ENCODE measurements at places on chromosomes 5 and 9.

DNA sequence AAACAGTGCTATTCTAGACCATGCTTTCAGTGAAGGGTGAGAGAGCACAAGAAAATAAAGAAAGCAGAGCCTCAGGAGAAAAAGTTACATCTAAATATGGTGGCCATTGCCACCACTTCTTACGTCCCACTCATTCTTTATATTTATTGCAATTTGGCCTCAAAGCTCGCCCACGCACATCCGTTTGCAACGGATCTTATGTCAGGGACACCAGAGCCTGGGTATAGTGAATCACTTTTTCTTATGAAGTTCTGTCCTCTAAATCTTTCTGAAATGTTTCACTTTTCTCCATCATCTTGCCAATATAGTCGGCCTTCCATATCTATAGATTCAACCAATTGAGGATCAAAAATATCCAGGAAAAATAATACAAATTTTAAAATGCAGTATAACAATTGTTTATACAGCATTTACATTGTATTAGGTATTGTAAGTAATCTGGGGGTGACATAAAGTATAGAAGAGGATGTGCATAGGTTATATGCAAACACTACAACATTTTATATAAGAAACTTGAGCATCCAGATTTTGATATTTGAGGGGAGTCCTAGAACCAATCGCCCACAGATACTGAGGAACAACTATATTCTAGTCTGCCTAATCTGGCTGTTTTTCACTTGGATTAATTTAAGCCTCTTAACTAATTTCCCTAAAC, 35.2 kb downstream of the GOLPH3 start:
- DNase-seq, result no peak

- DNase-seq, result no peak
Observed at GRCh38 chr5:151238303-151238741, 14.4 kb upstream of the CCDC69 start.

GRCh38 chr9:97502222-97502983, 937 bp downstream of the TMOD1 start:
- DNase-seq, result no peak

GRCh38 chr9:70073193-70073592, 29.5 kb downstream of the MAMDC2 start:
- DNase-seq, result no peak

DNA sequence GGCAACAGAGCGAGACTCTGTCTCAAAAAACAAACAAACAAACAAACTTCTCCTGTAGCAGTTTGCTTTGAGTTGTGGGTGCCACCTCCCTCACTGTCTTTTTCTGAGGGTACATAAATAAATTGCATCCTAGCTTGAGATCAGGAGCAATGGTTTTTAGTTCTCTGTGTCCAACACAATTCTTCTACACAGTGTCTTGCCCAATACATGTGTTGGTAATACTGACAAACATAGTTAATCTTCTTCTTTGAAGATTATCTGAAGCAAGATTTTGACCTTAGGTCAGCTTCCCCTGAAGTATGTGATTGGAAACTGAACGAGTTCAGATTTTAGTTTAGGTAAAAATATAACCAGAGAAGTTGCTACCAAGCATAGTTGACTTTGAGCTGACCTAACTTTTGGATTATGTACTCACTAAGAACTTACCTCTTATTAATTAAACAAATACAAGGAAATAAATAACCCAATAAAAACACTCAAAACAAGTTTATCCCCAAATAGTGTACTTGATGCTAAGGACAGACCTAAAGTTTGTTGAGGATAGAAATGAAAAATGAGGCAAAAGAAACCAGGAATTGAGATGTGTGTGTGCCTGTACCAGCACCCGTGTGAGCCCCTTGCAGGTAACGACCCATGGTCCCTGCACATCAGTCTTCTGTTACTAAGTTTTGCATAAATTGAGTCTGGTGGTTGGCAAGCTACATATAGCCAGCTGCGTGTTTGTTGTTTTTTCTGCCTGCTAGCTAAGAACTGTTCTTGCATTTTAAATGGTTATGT, 16.2 kb downstream of the TJP2 start:
- no peak for DNase-seq

- DNase-seq, result no peak
Observed at GRCh38 chr5:74949976-74950375, 83.8 kb upstream of the FAM169A start.

- DNase-seq, result no peak
Observed at GRCh38 chr5:9533562-9534364, 12.1 kb downstream of the SEMA5A start.

GRCh38 chr9:36141288-36141687, 4.8 kb downstream of the GLIPR2 start:
- no peak for DNase-seq

DNA sequence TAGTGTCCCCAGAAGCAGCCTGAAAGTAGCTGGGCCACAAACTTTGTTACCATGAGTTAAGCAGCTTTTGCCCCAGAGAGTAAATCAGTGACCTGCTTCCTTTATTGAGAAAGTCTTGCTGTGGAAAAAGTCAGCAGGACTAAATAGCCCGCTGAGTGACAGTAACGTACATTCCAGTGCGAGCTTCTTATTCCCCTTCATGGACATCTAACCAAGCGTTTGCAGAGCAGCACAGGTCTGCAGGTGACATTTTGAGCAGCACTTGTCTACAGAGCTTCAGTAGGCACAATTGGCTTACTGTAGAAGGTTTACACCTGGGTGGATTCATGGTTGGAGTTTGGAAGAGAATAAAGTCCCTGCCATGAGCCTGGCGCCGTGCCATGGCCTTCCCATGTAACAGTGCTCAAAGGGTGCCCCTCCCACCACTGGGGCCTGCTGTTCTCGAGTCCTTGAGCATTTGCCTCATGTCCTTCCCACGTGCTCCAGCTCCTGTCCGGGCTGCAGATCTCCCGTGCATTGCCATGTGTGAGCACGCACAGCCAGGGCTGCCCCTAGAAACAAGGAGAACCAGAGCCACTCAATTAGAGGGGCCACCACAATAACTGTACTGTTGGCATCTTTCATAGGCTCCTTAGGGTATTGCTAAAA, 41.3 kb upstream of the GRHPR start:
- no peak for DNase-seq

DNA sequence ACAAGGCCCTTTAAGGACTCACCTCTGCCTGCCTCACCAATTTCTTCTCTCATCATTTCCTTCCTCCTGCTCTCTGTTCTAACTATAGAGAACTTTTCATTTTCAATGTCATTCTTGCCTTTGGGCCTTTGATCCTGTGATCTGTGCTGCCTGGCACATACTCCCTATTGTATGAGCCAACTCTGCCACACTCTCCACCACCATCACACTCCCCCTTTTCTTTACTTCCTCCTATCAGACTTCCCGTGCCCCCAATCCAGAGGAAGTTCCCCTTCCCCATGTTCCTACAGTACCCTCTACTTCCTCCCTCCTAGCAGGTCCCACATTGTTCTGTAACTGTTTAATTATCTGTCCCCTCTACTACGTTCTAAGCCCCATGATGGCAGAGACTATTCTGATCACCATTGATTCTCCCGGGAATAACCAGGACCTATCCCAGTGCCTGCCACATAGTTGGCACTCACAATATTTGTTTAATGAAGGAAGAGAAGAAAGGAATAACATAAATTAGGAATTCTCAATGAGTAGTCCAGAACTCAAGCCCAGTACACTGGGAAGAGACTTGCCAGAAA, 27.5 kb downstream of the ADAM19 start:
- no peak for DNase-seq

GRCh38 chr5:143453720-143454119, 50.2 kb upstream of the NR3C1 start:
- DNase-seq, result no peak

DNA sequence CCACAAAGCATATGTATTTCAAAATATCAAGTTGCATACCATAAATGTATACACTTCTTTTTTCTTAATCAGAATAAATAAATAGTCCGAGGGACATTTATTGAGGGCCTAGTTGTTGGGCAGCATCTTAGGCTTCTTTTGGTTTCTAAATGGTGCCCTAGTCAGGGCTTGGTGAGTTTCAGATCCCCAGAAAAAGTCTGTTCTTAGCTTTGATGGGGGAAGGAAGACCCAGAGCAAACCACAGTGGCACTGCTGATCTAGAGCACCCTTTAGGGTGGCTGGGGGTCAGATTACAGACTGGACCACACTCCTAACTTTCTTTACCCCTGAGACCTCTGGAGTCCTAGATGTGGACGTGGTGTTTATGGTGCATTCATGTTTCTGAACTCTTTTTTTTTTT, 97.8 kb downstream of the C9orf152 start:
- no peak for DNase-seq

- DNase-seq, result no peak
Observed at GRCh38 chr5:140548300-140548688, 832 bp downstream of the EIF4EBP3 start.

DNA sequence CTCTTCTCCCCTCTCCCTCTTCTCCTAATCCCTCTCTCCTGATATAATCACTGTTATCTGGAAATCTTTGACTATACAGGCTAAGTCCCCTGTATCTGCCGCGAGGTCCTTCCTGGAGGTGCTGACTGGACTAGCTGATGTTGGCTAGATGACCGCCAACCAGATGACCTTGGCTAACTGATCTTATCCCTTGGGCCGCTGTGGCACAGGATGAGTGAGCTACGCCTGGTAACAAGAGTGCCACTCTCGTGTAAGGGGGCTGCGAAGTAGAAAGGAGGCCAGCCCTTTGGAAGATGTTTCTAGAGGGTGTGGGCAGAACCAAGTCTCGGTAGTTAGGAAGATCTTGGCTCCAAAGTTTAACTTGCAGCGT, 345 bp upstream of the PRRC1 start:
- no peak for DNase-seq

DNA sequence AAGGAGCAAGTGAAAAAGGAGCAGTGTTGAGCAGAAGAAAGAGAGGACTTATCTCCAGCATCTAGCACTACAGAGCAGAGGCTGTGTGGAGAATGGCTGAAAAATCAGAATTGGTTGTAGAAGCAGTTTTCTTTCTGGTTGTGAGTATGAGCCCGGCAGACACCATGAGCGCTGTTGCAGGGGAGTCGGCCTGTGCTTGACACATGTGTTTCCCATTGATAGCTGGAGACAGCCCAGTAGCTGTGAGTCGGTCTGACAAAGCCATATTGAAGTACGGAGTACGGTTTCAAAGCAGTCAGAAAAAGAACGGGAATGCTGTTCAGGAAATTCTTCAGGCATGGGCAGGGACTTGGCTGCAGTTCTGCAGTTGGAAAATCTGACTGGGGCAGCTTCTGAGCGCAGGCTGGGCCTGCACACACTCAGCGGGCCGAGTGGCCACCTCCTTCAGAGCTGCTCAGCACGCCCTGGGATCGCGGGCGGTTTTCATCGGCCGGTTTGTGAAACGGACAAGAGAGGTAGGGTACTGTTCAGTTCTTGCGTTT, at the start of gene SGCD:
Gene SGCD (plus strand): TSS at position 447 of the 542 bp plus-strand sequence.
- no peak for DNase-seq

DNA sequence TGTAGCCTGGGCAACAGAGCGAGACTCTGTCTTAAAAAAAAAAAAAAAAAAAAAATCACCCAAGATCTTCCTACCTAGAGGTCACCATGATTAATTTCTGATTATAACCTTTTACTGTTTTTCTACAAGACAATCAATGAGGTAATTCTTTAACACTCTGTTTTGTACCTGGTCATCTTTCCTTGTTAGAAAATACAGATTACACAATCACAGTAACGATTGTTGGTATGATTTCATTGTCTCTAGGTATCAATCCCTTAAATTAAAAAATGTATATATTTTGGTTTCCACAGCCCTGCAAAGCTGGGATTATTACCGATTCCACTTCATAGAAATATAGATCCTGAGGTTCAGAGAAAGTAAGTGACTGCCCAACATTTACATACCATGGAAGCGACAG, 8.3 kb upstream of the ATG10 start:
- DNase-seq, result no peak

- DNase-seq, result no peak
Observed at GRCh38 chr5:77310494-77311213, 100.2 kb downstream of the PDE8B start.

DNA sequence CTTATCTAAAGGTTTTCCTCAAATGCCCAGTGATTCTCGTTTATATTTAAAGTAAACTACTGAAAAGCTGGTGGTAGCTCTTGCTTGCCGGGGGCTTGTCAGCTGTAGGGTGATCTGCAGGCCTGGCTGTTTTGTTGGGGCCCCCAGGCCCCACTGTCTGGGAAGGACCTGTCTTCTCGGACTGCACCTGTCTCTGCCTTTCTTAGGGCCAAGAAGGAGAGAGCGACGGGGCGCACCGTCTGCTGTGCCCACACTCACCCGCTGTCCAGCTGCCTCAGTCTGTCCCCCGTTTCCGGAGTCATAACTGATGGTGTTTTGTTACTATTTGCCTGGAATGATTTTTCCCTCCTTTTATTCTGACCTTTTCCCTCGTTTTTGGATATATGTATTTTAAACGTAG, 94.1 kb upstream of the CACNA1B start:
- no peak for DNase-seq

GRCh38 chr5:33761139-33761538, 130.7 kb downstream of the ADAMTS12 start:
- no peak for DNase-seq

DNA sequence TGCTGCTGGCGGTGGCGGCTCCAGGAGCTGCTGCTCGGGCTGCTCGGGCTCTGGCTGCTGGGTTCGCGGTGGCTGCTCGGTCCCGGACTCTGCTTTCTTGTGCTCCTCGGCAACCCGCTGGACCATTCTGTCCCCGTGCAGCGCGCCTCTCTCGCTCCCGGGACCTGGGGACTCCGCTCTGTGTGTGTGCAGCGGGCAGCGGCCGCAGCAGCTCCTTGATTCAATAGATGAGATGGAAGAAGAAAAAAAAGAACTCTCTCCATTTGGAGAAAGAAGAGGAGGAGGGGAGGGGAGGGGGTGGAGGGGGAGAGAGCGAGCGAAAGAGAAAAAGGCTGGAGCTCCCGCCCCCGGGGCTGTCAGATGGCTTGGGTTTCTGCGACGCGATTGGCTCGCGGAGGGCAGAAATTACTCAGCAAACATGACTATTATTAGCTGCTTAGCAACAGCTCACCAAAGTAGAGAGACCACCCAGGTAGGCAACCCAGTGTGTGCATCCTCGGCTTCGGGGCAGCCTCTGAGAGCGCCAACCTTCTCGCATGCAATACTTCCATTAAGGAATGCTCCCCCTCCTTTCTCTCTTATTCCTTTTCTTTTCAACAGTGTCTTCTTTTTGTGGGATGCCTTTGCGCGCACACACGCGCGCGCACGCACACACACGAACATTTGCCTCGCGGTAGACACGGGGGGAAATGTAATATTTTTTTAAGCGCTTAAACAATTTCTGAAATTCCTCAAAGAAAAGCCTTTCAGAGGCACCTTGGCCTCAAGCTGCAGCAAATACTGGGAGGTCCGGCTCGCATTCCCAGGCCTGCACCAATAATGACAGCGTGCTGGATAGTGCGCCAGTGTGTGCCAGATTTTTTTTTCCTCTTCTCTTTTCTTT, 7.6 kb downstream of the PTCH1 start:
- DNase-seq, result peak; percentile 54

- no peak for DNase-seq
Observed at GRCh38 chr5:6365142-6365976, 13.0 kb downstream of the MED10 start.

GRCh38 chr5:6302075-6302474, 76.3 kb downstream of the MED10 start:
- no peak for DNase-seq
